Stimulated activated CD4-positive, alpha-beta T cell treated with anti-CD3 and anti-CD28 coated beads, TNF-alpha, amount 100 ng/mL, for 1 hour (primary cell): ENCODE measurements at places on chromosomes 12 and 14.
A peak's percentile ranks its signal among the peaks of the same experiment; 100 is the strongest.

GRCh38 chr12:103901518-103902173 is 28.6 kb upstream of the HSP90B1 start:
- DNase-seq, result peak; percentile 10

- no peak for DNase-seq
These were observed 16.4 kb upstream of the SRP54 start for GRCh38 chr14:34966413-34966812.

DNA sequence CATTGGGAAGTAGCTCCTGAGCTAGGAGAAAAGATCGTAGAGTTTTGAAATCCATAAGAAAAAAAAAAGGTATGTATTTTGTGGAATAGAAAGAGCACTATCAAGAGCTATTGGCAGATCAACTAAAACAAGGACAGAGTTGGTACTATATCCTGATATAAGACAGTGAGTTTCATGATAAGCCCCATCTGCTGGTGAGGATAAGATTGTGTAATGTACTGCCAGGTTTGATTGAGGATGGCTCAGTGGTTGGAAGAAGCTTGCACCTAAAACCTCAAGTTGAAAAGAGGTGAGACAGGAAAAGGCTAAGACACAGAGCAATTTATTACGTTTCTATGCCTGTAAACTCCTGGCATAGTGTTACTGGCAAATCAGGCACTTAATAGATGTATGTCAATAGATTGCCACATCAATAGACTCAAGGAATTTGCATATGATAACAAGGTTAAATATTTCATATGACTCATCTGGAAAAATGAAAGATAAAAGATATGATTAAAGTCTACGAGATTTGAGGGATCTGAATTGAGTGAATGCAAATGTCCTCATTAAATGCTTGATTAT is 525.6 kb downstream of the FLRT2 start:
- DNase-seq, result no peak

DNA sequence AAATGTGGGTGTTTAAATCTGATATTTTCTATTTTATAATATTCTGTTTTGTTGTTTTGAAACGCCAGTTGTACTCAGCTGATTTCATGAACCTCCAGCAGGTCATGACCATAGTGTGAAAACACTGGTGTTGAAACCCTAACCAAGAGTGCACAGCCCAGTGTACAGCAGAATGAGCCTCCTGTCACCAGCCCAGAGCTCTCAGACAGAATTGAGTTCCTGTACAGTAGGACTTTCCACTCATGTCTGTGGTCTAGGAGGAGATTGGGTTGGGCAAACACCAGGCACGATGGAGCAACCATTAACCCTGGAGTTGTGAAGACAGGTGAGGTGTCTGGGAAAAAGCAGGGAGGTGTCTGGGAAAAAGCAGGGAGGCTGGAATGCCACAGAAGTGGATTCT is 908.8 kb downstream of the VRK1 start:
- DNase-seq, result no peak

GRCh38 chr14:102095871-102096568 is 9.2 kb upstream of the HSP90AA1 start:
- no peak for DNase-seq
